ENCODE measurements at places on chromosomes 1 and 21.

- no peak for DNase-seq
These were observed 13.7 kb downstream of the ZBTB17 start for GRCh38 chr1:15962176-15962575.

DNA sequence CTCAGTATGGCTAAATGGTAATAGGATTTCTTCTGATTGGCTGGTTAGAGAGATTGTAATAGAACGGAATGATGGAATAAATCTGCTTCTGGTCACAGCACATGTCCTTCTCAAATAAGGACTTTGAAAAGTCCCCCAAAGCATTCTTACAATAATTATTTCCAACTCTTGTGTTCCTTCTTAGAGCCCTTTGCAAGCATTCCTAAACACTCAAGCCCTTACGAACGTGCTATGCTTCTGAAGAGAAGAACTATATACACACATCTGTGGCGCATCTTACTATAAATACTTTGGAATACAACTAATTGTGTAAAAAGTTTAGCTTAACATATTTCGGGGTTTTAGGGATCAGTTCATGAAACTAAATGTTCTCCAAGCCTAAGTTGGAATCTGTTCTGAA is 25.6 kb downstream of the CLIC4 start:
- DNase-seq: no peak

DNA sequence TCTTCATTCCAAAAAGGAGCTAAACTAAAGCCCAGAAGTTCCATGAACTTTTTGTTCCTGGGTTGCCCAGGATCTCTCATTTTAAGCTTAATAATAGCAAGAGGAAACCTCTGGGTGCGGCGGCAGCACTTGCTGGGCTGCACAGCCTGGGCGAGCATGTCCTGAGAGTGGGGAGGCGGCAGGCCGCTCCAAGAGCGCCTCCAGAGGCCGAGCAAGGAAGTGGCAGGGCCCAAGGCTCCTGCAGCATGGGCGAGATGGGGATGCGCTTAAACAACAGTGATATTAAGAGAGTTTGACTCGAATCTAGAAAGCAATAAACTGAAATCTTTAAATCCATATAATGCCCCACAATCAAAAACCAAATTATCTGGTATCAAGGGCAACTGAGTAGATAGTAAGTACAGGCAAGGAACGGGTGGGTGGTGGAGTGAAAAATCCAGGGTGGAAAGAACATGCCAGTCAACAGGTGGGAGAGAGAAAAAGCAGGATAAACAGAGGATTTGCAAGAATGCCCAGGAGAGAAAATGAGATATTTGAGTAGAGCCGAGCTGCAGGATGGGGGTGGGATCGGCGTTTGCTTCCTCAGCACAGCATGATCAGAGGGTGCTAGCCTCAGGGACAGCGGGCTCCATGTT is 14.1 kb upstream of the TNR start:
- DNase-seq: no peak

GRCh38 chr1:159473335-159473734 is 33.8 kb downstream of the OR10J1 start:
- no peak for DNase-seq
